ENCODE measurements at places on chromosomes 5 and 9.

- DNase-seq = no peak
Measured at GRCh38 chr5:151037561-151038411, 17.4 kb downstream of the GPX3 start.

GRCh38 chr9:136655536-136656182 lies 7.1 kb upstream of the EGFL7 start:
- DNase-seq = peak; percentile 94

DNA sequence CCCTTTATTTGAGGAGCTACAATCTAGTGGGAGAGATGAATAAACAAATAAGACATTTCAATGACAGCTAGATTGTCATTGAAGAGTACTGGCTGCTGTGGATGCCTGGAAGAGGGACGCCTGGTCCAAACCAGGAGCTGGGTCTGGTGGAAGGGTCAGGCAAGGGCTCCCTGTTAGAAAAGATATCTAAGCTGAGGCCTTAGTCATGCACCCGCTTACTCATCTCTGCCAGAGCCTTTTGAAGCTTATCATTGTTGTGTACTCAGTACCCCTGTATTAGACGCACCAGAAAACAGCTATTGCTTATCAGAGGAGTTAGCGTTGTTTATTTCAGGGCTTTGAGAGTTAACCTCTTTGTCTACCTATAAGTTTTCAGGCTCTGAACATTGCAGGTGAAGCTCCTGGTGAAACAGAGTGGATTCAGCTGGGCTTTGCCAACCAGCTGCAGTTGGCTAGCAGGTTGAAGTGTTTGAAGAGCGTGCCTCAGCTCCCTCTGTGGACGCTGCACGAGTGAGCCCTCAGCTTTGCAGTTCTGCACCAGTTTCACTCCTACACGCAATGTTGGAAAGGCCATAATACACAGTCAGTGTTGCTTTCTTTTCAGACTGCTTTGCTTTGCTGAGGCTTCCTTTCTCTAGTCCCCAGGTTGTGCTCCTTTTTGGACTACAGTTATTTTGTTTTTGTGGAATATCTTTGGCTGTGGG lies 5.6 kb upstream of the GPR151 start:
- no peak for DNase-seq

DNA sequence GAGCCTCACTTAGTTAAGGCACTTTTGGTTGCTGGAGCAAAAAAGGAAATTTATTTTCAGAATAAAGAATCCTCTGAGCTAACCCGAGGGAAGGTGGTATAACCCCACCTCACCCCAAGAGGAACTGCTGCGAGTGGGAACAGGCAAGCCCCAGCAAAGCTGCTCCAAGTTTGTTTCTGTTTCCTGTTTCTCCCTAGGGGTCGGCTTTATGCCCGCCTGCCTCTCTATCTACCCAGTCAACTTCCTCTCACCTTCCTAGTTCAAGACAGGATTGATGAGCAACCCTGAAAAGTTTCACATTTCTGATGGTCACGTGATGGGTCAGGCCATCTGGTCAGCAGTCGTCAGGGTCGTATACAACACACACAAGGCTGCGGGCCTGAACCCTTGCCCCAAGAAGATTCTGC lies 31.1 kb downstream of the TRIO start:
- peak; percentile 87 for DNase-seq

DNA sequence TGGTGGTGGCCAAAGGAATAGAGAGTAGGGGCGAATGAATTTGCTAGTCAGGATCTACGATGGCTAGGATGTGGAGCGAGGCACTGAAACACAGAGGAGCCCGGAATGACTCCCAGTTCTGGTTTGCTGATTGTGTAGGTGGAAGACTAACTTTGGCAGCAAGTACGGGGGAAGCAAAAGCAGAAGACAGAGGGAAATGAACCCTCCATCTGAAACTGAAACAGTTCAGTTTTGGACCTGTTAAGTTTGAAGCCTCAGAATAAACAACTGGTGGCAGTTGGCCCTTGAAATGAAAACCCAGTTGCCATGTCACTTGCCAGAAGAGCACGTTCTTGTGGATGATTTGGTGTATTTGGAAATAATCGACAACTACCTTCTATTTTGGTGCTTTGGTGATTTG lies 15.4 kb upstream of the SMIM15 start:
- DNase-seq = no peak

GRCh38 chr9:14326264-14326826 lies 12.4 kb upstream of the NFIB start:
- no peak for DNase-seq

GRCh38 chr5:179919487-179920060 lies 11.9 kb upstream of the TBC1D9B start:
- no peak for DNase-seq

- DNase-seq = no peak
Measured at GRCh38 chr9:90017679-90018078, 412.9 kb downstream of the GADD45G start.

- DNase-seq = no peak
Measured at GRCh38 chr9:89538871-89539270, 41.0 kb upstream of the SEMA4D start.

DNA sequence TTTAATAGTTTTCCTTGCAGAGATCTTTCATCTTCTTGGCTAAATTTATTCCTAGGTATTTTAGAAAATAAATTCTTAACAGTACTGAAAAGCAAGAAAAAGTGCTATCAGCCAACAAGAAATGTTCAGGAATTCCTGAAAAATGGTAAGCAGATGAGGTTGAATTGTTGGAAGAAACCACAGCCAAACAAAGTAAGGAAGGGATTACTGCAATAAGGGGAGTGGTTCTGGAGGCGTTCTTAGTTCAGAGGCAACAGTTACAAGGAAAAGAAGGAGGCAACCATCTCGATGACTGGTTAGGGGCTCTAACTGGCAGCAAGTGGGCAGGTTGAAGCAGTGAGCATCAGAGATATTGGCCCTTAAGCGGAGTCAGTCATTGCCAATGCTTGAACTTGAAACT lies 12.8 kb upstream of the OR13J1 start:
- DNase-seq = no peak

DNA sequence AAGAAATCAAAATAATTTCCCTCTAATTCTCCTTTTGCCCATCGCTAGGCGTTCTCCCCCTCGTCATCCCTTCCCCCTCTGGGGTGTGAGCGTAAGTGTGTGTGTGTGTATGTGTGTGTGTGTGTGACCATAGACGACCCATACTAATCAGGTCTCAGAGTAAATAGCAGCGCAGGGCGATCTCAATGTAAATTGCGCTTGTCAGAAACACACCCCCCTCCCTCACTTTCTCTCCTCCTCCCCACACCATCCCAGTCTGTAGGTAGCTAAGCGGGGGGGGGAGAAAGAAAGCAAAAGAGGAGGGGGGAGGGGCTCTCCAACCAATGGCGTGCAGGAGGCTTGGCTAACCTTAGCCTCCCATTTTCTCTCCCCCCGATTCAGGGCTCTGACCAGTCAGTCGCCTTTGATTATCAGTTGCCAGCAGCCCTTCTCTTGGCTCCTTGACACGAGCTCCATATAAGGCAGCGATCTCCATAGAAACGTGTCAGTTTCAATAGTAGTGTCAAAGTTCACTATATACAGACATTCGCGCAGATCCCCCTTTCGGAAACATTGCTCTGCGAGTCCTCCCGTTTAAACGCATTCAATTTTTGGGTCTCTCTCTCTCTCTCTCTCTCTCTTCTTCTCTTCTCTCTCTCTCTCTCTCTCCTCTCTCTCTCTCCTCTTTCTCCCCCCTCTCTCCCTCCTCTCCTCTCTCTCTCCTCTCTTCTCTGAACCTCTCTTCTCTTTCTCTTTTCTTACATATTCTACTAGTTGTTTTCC lies at the start of gene NR2F1:
Gene NR2F1, plus strand, starts transcription at position 546 of the 762 bp plus-strand sequence. CDS start 1,802 bp downstream, outside the sequence.
- peak; percentile 91 for DNase-seq

- no peak for DNase-seq
Measured at GRCh38 chr5:73205305-73205704, 32.3 kb downstream of the TMEM174 start.

DNA sequence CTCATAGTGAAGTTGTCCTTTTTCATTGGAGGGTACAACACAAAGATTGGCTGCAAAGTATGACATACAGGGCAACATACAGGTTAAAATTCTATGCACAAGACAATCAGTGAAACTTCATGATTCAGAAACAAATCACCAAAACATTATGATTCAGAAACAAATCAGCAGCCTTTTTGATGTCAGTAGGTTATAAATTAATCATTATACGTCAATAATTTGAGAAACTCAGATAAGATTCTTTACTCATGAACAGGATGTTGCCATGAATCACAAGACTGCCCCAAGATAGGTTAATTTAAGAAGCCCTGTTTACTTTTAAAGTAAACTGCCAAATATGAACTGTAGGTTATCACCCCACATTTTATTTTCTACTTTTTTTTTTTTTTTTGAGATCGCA lies 62.2 kb upstream of the IL33 start:
- no peak for DNase-seq

DNA sequence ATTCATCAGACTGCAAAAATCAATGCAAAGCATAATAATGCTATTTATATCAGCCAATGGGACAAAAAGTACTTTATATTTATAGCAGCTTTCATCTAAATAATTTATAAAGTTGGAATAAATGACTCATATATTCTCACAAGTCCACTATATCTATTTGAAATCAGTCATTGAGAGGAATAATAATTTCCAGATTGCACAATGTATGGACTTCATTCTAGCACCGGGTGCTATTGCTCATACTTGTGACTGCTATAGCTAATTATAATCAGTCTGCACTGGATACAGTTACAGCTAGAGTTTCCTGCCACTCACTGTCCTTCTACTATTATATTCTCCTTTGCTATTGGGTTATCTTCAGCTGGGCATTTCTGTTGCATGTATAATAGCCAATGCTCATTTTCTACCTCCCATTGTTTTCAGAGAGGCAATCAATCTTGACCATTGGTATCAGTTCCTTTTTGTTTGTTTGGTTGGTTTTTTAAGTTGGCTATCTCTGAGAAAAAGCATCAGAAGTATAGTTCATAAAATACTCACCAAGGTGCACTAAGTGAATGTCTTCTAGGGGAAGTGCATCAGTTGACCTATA lies 1.9 kb downstream of the CDH18 start:
- DNase-seq = no peak

GRCh38 chr5:133311176-133311575 lies 259.4 kb downstream of the HSPA4 start:
- no peak for DNase-seq

GRCh38 chr5:5883146-5883545 lies 460.7 kb downstream of the ICE1 start:
- no peak for DNase-seq

DNA sequence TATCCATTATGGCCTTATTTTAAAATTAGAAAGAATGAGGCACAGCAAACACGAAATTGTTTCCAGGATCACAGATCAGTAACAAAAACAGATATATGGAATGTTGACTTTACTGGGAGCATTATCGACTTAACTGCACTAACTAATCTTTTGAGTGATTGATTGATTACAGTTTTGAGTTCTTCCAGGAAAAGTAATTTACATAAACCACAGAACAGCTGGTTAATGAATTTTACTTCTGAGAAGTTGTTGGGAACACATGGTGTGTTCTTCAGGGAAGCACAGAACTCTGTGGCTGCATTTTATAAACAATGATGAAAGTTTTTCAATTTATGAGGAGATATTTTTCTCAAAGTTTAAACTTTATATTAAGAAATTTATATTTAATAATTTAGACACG lies 802.4 kb upstream of the ACO1 start:
- DNase-seq = no peak

DNA sequence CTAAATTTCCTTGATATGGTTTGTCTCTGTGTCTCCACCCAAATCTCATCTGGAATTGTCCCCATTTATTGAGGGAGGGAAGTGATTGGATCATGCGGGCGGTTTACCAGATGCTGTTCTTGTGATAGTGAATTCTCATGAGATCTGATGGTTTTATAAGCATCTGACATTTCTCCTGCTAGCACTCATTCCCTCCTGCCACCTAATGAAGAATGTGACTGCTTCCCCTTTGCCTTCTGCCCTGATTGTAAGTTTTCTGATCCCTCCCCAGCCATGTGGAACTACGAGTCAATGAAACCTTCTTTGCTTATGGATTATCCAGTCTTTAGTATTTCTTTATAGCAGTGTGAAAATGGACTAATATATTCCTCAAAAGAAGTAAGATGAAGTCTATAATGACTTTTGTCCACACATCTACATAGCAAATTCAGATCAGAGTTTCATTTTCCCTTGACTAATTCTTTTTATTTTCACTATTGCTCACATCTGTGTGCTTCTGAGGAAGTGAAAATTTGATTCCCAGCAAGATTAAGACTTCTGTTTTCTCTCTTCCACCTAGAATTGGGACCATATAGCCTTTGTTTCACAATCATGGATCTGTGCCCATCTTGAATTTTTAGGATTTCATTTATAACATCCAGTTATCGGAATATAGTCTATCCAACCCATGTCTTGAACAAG lies 393.5 kb downstream of the DMAC1 start:
- DNase-seq = no peak

GRCh38 chr9:76887951-76888350 lies 18.0 kb downstream of the PRUNE2 start:
- DNase-seq = no peak

GRCh38 chr5:14672082-14672481 lies 7.6 kb downstream of the OTULIN start:
- DNase-seq = peak; percentile 28

GRCh38 chr9:33157960-33158842 lies 8.9 kb downstream of the B4GALT1 start:
- no peak for DNase-seq

DNA sequence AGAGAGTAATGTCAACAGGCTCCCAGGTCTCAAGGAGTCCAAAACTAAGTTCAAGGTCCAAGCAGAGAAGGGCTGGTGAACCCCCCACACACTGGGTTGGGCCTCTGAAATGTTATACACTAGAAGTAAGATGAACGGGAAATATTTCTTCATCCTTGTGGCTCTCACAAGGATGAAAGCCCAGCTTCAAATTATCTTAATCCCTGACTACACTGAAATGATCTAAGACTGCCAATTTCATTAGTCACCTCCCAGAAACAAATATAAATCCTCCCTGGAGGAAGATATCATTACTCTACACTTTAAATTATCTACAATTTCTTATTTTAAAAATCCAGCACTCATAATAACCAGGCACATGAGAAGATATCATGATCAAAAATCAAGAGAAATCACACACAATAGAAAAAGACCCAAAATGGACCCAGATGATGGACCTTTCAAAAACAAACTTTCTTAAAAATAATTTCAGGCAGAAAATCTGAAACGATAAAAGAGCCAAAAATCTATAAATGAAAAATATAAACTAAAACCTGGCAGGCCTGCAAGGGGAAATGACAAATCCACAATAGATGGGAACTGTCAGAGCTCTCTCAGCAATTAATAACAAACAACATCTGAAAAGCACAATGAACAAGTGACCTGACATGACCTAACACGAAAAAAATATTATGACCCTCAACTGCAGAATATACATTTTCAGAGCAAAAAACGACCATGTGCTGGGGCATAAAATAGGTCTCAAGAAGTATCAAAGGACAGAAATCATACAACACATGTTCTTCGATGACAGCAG lies 117.4 kb downstream of the GPR21 start:
- DNase-seq = no peak
